ENCODE measurements at places on chromosomes 7 and 10.
A peak's percentile ranks its signal among the peaks of the same experiment; 100 is the strongest.

GRCh38 chr7:129713544-129713943, 102.0 kb downstream of the NRF1 start:
- no peak for DNase-seq

- DNase-seq: no peak
Measured at GRCh38 chr10:76034353-76035205, 603.2 kb downstream of the LRMDA start.

DNA sequence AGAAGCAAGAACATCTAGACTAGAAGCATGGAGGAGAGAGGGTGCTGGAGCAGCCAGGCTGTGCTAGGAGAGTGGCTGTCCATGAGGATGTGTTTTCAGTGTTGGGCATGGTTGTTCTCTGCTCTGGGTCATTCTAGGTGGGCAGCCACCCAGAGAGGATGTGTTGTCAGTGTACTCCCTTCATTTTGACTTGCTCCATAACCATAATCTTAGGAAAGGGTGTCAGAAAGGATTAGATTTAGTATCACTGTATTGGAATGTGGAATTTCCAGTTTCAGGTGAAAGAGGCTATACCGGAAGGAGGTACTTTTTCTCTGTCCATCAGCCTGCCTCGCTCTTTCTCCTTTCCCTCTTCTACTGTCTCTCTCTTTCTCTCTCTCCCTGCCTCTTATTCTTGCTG, 474.5 kb upstream of the PODXL start:
- DNase-seq: no peak

- DNase-seq: no peak
Measured at GRCh38 chr7:122132341-122132740, 11.7 kb downstream of the AASS start.

- DNase-seq: no peak
Measured at GRCh38 chr7:55887821-55888247, 578 bp downstream of the ZNF713 start.

DNA sequence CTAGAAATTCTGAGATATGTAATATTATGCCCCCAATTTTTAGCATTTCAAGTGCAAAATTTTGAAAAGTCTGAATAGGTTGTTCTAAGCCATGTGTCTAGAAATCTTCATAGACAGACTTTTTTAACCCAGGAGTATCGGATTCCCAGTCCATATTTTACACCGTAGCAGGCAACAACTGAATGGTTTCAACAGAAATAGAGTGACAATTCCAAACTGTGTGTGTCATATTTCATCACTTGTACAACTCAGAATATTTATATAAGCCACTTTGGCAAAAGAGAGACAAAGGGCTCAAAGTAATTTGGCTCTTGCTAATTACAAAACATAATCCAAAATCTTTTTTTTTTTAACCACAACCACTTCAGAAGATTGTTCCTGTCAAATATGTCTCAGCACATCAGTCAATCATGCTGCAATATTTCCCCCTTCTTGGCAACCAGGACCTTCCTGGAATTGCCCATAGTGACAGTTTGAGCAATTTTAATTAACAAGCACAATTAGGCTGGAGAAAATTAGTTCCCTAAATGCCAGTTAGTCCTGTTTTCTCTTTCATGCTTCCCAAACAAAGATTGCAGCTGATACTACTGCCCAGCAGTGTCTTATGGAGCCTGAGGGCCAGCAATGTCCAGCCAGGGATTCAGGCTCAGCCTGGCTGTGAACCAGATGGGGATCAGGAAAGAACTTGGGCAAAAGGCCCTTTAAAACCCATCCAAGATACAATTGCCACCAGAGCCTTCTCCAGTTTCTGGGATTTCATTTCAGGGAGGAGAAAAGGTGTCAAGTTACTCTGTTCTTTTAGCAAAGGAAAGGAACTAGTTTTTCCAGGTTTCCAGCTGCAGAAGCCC, 533.3 kb upstream of the GHITM start:
- no peak for DNase-seq

GRCh38 chr7:155380221-155380861, 77.6 kb upstream of the EN2 start:
- DNase-seq: peak; percentile 41

GRCh38 chr10:55813451-55814170, 547.4 kb downstream of the ZWINT start:
- DNase-seq: no peak

DNA sequence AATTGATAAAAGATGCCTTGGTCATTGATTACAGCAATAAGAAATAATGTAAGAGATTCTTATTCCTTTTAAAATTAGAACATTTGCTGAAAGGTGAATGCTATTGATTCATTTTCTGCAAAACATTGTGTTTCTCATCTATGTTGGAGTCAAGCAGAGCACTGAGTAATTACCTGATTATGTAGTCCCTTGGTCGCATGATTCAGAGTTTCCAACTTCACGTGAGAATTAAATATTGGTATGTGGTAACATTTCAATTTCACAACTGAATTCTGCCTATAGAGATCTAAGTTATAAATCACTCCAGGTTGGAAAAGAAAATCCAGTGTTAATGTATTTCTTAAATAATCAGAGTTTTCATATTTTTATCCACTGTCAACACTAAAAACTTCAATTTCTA, 701.4 kb downstream of the PHTF2 start:
- DNase-seq: no peak

GRCh38 chr7:77820967-77821366, 22.4 kb downstream of the PHTF2 start:
- no peak for DNase-seq

- no peak for DNase-seq
Measured at GRCh38 chr7:16028636-16029035, 342.2 kb upstream of the MEOX2 start.

- no peak for DNase-seq
Measured at GRCh38 chr7:5229451-5230264, 39.6 kb downstream of the WIPI2 start.

- no peak for DNase-seq
Measured at GRCh38 chr7:45239486-45239885, 81.9 kb downstream of the RAMP3 start.
